Uterus (tissue), 4 donors: ENCODE measurements at places on chromosomes 3 and 15. TPM values are rescaled to one million over a fixed set of nuclear protein-coding genes. Genes with fewer than 3 reads are reported as not detected.

GRCh38 chr3:32593903-32594525 is 23.4 kb upstream of the DYNC1LI1 start:
- DNase-seq, result no peak

- no peak for DNase-seq
These were observed 59.8 kb upstream of the GYG1 start for GRCh38 chr3:148931574-148931973.

The SCN5A gene
- not detected for total RNA-seq

DNA sequence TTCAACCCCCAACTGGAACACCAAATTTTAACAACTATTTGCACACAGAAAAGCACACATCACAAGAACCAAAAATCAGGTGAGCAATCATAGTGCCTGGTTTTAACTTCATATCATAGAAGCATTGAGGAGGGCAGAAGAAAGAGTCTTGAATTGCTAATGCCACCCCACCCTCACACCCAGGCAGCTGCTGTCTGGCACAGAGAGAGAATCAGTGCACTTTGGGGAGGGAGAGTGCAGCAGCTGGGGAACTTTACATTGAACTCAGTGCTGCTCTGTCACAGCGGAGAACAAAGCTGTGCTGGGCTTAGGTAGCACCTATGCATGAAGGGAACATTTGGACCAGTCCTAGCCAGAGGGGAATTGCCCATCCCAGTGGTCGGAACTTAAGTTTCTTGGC is 76.0 kb upstream of the KBTBD8 start:
- DNase-seq, result no peak

DNA sequence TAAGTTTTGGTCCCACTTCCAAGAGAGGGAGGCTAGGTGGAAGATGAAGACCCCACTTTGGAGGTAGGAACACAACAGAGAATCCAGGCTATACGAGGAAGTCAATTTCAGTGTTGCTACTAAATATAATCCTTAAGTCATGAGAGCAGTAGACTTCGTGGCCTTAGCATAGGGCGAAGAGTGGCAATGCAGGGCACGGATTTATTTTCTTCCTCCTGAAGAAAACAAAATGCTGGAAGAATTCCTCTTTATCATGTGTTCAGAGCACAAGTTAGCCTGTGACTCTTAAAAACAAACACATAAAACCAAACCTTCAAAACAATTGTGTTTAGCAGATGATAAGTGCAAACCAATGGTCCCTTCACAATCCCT is 19.4 kb downstream of the BCL2L10 start:
- DNase-seq, result no peak

The TAGLN3 gene
- 11.2 TPM for total RNA-seq

The PLCH1 gene
- 0.40 TPM for total RNA-seq

- peak; percentile 49 for DNase-seq
These were observed at the start of gene MAN2A2 for GRCh38 chr15:90902840-90903732. Gene MAN2A2 (plus strand): TSS chr15:90903302. CDS start chr15:90904208, 906 bp downstream.

GRCh38 chr15:55289746-55290527 is at the start of gene RAB27A:
Gene RAB27A (minus strand): TSS chr15:55289813. CDS start chr15:55234934, 54,879 bp downstream.
- peak; percentile 72 for DNase-seq

The THPO gene
- 0.29 TPM for total RNA-seq

DNA sequence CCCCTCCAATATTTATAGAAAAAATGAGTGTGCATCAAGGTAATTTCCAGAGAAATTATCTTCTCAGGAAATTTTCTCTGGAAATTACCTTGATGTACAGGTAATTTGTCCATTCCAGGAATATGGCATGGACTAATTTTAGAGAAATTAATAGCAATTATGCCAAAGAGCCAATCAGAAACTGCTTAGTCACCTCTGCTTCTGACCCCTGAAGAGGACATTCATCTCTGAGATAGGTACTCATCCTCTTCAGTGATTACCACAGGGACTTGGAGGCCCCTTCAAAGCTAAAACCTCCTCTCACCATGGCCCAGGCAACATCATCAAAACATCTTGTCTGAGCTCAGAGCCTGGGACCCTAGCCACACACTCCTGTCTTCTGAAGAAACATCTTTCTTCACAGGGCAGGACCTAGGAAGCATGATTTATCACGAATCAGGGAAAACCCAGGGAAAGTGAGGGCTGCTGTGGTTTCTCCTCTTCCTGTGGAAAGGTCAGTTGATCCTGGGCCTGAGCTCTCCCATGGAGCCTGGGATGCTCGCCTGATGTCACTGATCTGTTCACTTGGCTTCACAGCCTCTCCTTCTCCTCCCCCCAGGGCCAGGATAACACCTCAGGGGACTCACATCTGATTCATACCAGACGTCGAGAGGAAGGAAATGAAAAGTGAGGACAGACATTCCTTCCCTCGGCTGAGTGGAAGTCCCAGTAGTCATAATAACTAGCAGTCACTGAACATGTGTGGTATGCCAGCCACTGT is 210.5 kb downstream of the DTWD1 start:
- peak; percentile 28 for DNase-seq

The REC114 gene
- not detected for total RNA-seq

DNA sequence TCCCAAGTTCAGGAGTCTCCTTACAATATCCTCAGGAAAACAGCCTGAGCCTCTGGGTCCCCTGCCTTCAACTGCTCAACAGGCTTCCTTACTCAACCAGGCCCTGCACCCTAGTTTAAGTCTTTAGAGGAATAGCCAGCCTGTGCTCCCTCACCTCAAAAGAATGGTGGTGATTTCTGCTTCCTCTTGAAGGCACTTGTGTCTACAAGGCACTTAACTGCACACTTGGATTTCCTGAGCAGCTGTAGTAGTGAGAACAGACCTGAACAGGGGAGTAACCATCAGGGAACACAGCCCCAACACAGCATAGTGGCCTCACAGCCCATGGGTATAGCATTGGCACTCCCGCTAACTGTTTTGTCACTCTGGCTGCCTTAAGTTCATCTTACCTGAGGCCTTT is 244.3 kb downstream of the MYRIP start:
- no peak for DNase-seq

- no peak for DNase-seq
These were observed 90.9 kb downstream of the STRIT1 start for GRCh38 chr3:155202626-155203025.

GRCh38 chr15:83312071-83312470 is 27.6 kb upstream of the BNC1 start:
- DNase-seq, result no peak

DNA sequence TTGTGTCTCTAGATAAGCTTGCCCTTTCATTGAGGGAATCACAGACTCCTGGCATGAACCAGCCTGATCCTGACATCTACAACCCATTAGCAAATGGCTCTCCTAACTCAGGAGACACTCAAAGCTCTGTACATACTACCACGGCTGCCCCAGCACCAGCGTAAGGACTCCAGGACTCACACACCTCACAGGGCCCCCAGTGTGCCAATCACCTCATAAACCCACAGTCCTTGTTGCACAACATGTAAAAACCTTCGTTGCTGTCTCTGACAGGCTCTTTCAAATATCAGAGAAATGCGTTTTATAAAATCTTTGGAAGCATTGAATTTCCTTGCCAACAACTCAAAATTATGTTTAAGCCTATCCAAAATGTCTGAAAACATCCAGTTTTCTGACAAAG is 7.3 kb downstream of the FYCO1 start:
- DNase-seq, result peak; percentile 42

The HLTF gene
- total RNA-seq, result 25.3 TPM

- DNase-seq, result no peak
These were observed 8.7 kb upstream of the ST6GAL1 start for GRCh38 chr3:186921578-186921977.

- peak; percentile 81 for DNase-seq
These were observed 3.4 kb downstream of the GXYLT2 start for GRCh38 chr3:72891053-72891855.

The KBTBD8 gene
- not detected for total RNA-seq

DNA sequence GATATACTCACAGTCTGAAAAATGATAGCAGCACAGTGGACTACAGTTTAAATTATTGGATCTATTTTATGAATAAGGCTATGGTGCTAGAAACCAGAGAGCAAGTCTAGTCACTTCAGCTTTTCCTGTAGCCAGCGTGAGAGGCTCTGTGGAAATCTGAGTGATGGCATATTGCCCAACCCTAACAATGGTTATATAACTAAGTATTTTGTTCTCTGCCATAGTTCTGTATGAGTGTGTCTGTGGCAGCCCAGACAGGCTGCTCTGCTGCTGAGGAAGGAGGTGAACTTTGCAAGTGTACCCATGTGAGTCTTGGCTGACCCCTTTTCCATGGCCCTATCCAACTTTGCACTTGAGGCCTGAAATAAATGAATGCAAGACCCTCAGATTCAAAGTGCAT is 105.7 kb downstream of the LRTM1 start:
- DNase-seq, result no peak
